ENCODE measurements at places on chromosomes 13 and 19.

DNA sequence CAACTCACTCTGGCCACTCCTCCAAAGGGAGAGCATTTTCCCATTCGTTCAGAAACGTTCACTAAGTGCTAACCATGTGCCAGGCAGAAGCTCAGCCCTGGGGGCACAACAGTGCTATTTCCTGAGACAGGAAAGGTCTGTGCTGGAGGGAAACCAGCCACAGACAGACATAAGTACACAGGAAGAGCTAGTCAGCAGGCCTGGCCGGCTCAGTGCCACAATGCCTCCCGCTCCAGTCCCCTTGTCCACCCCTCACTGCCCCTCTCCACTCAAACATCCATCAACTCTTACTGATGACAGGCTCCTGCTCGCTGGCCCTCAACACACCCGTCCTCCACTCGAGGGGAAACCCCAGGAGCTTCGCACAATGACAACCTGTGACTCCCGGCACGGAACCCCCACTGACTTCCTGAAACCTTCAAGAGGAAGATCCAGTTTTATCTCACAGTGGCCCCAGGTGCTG lies 11.3 kb upstream of the PLA2G4C start:
- DNase-seq, result no peak

DNA sequence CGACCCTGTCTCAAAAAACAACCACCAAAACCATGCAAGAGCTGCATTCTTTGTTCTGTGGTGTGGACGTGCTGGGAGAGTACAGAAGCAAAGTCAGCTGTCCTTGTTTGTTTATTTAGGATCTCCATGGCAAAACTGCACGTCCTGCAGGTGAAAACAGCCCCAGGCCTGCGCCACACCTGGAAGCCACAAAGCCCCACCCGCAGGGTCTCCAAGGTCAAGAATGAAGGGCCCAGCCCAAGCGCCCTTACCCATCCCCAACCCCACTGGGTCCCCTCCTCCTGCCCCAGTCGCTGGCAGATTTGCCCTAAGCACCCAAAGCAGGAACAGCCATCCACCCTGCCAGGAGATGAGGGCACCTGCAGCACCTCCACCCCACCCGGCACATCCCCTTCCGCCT lies 10.5 kb downstream of the MBD3 start:
- no peak for DNase-seq

DNA sequence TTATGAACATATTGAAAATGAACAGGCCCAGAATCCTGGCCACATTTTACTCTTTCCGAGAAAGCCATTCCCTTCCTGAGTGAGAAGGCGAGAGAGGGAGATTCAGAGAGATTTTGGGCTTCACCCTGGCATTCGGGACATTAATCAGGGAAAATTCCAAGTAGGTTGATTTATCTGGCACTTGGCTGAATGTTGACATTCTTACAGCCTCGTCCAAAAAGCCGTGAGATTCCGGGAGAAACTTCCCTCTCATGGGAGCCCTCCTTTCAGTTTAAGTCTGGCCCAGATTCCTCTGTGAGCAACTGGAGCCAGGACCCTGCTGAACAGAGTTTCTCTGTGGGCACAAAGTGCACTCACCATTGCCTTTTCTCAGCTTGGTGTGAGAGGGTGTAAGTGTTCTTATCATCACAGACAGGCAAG lies 129.2 kb upstream of the PEG3 start:
- no peak for DNase-seq

DNA sequence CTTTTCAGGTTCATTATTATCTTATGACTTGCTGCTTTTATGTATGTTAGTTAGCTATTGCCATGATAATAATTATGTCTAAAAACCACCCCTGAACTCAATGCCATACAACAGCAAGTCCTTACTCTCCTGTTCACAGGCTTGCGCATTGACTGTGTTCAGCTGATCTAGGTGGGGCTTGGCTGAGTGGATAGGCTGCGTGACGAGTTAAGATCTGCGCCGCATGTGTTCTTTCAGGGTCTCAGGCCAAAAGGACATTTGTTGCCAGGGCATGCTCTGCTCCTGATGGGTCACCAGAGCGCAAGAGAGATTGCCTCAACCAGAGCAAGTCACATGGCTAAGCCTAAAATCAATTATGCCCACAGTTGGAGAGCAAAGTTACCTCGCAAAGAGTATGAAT lies 859 bp downstream of the ZNF568 start:
- DNase-seq, result no peak

DNA sequence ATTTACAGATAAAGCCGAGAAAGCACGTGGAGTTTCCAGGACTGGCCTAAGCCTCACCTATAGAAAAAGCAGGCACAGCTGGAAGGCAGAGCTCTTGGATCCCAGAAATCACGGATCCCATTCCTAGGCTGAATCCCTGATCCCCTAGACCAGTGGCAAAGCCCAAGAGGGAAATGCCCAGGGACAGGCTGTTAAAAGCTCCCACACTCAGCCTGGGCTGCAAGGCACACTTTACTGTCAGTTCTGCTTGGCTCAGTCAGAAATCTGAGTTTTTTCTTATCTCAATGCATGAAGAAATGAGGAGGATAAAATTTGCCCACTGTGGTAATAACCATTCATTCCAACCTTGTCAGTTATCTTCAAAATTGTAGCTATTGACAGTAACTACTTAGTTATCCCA lies 8.0 kb upstream of the FUT2 start:
- DNase-seq, result no peak

DNA sequence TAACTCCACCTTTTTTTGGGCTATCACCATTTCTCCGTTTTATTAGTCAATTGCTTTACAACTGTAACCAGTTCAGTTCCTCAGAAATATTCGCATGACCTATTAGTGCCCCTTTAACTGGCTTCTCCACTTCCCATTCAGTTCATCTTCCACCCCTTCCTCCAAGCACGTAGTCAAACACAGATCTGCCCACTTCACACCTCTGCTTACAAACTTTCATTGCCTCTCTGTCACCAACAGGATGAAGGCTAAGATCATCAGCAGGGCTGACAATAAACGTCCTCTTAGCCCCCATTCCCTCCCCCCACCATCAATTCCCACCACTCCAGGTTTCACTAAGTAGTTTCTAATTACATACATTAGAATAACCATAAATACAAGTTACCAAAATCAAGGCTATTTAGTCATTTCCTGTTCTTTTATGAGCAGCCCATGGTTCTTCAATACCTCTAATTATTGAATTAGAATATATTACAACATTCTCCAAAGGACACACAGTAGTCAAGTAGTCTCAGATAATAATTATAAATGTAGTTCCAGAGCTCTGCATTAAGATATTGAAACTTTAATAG lies 95.7 kb downstream of the SPRY2 start:
- no peak for DNase-seq

DNA sequence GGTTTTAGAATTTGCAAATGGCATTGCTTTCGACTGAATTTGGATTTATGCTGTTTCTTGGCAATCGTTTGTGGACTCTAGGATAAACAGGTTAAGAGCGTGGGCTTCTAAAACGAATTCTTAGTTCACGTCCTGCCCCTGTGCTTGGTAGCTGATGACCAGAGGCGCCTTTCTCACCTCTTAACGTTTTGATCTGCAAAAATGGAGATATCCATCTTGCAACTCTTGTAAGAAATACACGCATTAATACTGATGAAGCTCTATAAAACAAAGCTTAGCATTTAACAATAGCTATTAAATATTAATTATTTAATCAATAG lies 580 bp upstream of the KATNAL1 start:
- DNase-seq, result no peak

GRCh38 chr13:40876020-40876738 lies 86.8 kb downstream of the SLC25A15 start:
- DNase-seq, result no peak

- DNase-seq, result no peak
Measured at GRCh38 chr13:27037571-27037970, 134.0 kb downstream of the USP12 start.

DNA sequence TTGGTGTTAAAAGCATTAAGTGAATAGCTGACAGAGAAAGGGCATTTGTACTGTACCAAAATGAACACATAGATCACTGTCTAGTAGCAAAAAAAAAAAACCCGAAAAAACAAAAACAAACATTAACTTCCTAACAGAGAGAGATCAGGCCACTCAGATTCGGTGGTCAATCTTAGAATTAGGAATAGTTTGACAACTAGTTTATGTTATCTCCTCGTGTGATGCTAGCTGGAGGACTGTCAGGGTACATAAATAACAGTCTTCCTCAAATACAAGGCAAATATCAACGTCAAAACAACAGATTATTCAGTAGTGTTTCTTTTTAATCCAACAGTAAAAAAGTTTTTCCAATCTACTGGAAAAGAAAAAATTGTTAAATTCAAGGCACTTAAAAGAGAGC lies 1.7 kb downstream of the ZMYM5 start:
- no peak for DNase-seq

GRCh38 chr13:20526664-20527063 lies 1.0 kb upstream of the CRYL1 start:
- DNase-seq, result no peak

DNA sequence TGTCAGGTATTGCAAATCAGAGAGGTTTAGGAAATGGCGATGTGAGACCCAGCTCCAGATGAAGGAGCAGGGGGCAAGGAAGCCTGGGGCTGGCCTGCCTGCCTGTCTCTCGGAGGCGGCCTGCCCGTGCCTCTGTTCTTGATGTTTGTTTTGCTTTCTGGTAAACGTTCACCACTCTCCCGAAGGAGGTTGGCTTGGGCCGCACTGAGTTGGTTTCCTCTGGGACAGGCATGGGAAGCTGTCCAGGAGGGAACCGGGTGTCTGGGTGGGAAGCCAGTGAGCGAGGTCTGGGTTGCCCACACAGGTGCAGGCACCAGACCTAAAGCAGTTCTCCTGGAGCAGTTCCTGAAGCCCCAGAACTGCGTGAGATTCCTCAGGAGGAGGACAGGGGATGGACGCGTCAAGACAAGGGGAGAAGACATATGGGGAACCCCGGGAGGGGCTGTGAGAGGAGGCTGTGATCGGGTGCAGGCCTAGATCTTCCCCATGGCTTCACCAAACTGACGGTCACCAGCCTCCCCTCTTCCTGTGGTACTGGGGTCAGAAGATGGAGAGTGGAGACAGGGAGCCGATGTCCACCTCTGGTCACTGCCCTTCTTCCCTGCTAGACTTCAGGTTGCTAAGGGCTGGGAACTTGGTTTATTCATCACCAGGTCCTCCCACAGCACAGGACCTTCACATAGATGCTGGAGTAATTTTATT lies 15.2 kb downstream of the COL4A2 start:
- no peak for DNase-seq
